ENCODE measurements at places on chromosomes 11 and 22.

DNA sequence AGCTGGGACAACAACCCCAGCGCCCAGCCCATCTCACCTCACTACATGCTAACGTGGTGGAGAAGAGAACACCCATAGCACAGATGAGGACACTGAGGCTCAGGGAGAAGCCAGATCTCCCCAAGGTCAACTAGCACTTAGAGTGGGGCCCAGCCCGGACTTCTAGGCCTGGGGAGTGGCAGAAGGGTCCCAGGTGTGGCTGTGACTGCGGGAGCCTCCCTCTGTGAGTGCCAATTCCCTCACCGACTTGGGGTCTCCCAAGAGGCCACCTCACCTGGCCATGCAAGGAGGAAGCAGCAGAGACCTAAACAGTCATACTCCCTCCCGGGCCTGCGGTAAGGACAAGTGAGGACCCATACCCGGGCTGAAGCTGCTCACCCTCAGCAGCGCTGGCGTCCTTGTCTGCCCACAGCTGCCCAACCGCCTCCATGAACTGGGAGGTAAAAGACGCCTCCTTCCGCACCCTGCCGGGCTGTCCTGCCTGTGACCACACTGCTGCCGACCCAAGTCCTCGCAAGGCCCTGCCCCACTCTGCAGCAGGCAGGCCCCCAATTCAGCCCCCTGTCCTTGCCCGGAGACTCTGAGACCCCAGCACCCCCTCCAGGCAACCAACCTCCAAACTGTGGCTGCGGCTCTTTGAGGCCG is 93.2 kb upstream of the RTL6 start:
- no peak for DNase-seq

- no peak for DNase-seq
Observed at GRCh38 chr11:2273311-2273710, 2.9 kb upstream of the ASCL2 start.

- DNase-seq, result no peak
Observed at GRCh38 chr11:86212019-86212611, 32.4 kb upstream of the EED start.

GRCh38 chr11:95939091-95939490 is 15.2 kb upstream of the MTMR2 start:
- DNase-seq, result no peak

DNA sequence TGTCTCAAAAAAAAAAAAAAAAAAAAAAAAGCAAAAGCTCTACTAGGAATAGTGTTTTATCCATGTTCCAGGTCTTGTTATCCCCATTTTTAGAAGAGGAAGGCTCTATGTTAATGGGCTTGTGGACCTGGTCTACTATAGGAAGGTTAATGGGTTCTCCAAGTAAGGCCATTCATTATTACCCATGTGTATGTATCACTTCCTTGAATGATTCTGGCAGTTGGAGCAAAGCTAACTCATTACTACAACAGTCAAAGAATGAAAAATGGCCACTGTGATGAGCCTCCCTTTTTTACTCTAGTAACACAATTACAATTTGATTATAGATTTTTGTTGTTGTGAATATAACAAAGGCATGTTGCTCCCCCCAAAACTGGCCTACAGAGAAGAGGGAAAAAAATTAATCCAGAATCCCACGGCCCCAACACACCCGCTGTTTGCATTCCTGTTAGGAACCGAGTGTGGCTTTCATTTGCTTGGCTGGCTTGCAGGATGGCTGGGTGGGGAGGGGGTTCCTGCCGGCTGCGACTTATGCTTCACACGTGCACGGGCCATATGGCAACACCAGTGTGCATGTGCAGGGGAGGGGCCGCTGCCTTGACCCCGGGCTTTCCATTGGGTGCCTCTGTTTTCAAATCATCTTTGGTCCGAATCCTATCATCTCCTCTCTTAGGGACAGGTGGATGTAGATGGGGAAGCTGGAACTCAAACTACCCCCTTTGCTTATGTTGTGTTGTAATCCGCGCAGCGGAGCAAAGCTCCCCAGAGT is 148.8 kb downstream of the HIPK3 start:
- DNase-seq, result no peak

GRCh38 chr22:49321477-49322055 is 506.1 kb downstream of the BRD1 start:
- DNase-seq, result no peak

- DNase-seq, result no peak
Observed at GRCh38 chr11:19816040-19816439, 103.4 kb downstream of the NAV2 start.

DNA sequence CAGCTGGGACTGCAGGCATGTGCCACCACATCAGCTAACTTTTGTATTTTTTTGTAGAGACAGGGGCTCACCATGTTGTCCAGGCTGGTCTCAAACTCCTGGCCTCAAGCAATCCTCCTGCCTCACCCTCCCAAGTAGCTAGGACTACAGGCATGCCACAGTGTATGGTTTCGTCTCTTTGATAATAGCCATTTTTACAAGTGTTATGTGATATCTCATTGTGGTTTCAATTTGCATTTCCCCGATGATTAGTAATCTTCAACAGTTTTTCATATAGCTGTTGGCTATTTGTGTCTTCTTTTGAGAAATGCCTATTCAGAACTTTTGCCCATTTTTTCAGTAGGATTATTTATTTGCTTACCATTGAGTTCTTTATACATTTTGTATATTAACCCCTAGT is 9.0 kb upstream of the MTMR3 start:
- no peak for DNase-seq

DNA sequence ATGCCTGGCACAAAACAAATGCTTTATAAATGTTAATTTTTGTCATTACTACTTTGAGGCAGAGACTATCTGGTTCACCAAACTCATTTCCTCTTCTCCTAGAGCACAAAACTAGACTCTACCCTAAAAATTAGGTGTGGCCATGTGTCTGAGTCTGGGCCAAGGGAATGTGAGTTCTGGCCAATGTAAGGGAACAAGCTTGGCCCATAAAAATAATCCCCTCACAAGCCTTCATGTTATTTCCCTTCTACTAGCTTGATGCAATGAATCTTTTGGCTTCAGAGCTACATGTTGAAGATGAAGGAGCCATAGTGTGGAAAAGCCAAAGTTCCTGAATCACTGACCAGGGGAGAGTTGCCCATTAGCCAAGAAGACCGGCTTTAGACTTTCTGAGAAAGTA is 406.5 kb upstream of the CCDC90B start:
- DNase-seq, result no peak

- no peak for DNase-seq
Observed at GRCh38 chr11:113468726-113469345, 6.4 kb downstream of the DRD2 start.

GRCh38 chr11:13152736-13153541 is 124.7 kb upstream of the BMAL1 start:
- no peak for DNase-seq

DNA sequence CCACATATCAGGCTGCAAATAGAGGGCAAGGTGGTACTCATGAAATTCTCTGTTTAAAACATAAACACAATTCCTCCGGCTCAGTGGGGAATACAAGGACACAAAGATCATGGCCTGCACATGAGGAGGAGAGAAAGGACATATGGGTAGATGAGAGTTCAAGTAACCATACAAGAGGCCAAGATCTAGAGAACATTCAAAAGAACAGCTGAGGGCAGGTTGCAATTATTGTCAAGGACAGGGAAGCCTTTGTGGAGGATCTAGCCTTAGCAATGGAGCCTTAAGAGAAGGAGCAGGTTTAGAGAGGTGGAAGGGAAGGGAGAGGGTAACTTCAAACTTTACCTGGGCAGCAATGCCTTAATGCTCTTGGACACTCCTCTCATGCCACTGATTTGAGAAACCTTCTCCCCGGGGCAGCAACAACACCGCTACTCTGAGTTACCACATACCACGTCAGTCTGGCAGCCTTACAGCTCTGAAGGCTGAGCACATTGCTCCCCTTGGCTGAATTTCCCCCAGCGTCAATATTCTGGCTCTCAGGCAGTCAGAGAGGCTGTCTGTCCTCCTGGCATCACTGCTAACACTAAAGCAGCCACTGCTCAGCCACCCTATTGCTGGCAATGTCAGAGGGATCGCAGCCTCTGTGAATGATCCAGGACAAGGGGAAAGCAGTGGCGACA is 55.5 kb downstream of the CLPB start:
- no peak for DNase-seq

- DNase-seq, result no peak
Observed at GRCh38 chr11:104443387-104443786, 279.4 kb upstream of the PDGFD start.
